ENCODE measurements at places on chromosomes 16 and 17.
A peak's percentile ranks its signal among the peaks of the same experiment; 100 is the strongest.

GRCh38 chr16:18783430-18784341 is 6.4 kb downstream of the RPS15A start:
- DNase-seq, result no peak

DNA sequence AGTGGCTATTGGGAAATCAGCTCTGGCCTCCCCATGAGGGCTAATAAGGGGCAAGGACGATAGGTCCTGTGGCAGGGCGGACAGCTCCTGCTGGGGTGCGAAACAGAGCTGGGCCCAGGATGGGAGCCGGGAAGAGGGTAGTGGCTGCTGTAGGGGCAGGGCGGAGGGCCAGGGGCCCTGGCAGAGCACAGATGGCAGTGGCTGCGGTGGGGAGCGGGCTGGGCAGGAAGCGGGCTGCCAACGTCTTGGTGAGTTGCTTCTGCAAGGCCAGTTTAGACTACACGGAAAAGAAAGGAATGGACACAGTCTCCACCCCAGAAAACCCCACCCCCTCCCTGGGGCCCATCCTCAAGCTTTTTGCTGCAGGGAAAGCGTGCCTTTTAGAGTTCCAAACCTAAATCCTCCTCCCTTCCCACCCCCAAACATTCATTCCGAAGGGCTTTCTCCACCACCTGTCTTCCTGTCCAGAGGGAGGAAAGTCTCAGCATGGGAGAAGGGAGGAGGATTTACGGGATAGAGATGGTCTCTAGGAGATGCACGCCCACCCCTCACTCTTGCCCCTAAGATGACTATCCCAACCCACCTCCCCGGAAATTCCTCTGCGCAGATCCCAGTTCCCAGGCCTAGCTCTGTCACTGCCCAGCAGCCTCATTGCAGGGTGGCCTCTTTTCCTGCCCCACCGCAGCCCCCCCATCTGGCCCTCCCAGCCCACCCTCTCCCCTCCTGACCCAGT is 7.1 kb downstream of the NKIRAS2 start:
- DNase-seq, result no peak

DNA sequence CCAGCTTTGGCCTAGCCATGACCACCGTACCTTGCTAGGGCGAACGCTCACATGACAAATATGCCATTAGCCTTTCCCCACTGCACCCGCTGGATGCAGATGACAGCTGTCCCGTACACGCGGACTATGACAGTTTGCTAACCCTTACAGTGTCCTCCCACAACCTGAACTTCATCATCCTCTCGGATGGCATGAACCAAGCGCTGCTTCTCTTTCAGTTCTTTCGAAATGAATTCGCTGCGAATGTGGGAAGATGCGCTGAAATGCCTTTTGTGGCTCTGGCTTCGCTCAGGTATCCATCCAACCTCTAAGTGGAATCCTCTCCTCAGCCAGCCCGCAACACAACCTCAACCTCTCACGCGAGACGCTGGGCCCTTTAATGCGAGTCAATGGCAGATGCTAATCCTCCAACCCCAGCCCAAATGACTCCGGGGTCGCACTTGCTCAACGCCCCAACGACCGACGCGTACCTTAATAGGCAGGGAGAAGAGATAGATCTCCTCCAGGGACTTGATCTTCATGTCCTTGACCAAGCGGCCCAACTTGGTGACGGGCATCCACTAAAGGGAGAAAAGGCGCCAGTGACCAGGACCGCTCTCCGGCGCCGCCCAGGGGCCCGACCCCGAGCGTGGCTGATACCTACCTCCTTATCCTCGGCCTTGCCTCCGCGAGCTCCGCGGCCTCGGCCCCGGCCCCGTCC is 670 bp downstream of the RPS2 start:
- peak; percentile 57 for DNase-seq

GRCh38 chr17:74455821-74456220 is 10.6 kb upstream of the CD300A start:
- DNase-seq, result no peak

- DNase-seq, result no peak
Observed at GRCh38 chr17:8696426-8696825, 48.2 kb downstream of the CCDC42 start.

DNA sequence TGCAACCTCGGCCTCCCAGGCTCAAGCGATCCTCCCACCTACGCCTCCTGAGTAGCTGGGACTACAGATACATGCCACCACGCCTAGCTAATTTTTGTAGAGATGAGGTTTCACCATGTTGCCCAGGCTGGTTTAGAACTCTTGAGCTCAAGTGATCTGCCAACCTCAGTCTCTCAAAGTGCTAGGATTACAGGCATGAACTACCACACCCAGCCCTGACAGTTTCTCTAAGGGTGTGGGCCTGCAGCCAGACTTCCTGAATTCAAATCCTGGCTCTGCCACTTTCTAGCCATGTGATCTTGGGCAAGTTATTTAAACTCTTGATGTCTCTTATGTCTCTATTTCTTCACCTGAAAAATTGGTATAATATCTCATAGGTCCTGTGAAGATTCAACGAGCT is 5.6 kb downstream of the CUEDC1 start:
- no peak for DNase-seq

GRCh38 chr17:40073454-40074174 is 10.8 kb downstream of the THRA start:
- DNase-seq, result no peak

DNA sequence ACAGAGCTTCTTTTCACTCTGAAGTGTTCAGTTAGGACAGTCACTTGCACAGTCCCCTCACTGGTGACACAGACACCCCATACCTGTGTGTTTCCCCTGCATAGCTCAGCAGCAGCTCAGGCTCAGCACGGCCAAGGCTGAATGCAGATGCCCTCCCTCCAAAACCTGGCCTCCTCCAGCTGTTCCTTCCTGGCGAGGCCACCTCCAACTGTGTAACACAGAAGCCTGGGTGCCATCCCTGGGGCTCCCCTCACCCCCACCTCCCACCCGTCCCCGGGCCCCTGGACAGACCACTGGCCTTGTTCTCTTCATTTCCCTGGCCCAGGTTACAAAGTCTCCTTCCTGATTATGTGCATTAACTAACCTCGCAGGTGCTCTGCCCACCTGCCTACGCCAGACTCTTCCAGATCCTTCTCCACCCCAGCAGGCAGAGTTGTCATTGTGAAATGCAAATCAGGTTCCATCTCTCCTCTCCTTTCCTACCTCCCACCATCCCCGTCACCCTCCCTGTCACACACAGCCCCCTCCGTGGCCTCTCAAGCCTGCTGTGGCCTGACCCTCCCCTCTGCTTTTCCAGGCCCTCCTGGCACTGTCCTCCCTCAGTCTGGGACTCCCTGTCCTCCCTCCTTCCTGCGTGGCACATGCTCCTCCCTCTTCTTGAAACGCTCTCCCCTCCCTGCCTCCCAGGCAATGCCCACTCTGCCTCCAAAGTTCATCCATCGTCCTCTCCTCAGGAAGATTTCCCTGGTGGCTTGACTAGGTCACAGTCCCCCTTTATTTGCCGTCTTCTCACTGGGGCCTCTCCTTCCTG is 26.4 kb downstream of the MLYCD start:
- no peak for DNase-seq

Measured in CD4-positive, alpha-beta T cell treated with Interleukin-4 for 1 hour (primary cell).